CD4-positive, alpha-beta T cell treated with Interleukin-17A for 4 hours (primary cell): ENCODE measurements at places on chromosomes 11 and 22.

DNA sequence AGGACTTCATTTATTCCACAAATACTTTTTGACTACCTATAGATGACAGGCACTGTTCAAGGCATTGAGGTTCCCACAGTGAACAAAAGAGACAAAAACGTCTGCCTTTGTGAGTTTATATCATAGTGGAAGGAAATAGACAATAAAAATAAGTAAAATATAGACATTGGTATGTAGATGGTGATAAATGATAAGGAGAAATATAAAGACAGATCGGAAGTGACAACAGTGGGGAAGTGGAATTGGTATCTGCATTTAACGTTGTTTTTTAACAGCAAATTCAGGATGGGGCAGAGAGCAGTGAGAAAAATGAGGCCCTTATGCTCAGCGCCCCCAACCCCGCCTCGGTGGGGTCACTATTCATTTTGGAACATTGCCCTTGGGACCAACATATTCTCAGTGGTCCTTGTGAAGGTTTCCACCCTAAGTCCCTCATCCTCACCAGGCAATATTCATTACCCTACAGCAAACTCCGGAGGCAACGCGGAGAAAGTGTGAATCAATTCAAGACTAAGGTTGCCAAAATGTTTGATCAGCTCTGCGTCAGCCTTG, 627 bp upstream of the PEX26 start:
- DNase-seq = no peak

DNA sequence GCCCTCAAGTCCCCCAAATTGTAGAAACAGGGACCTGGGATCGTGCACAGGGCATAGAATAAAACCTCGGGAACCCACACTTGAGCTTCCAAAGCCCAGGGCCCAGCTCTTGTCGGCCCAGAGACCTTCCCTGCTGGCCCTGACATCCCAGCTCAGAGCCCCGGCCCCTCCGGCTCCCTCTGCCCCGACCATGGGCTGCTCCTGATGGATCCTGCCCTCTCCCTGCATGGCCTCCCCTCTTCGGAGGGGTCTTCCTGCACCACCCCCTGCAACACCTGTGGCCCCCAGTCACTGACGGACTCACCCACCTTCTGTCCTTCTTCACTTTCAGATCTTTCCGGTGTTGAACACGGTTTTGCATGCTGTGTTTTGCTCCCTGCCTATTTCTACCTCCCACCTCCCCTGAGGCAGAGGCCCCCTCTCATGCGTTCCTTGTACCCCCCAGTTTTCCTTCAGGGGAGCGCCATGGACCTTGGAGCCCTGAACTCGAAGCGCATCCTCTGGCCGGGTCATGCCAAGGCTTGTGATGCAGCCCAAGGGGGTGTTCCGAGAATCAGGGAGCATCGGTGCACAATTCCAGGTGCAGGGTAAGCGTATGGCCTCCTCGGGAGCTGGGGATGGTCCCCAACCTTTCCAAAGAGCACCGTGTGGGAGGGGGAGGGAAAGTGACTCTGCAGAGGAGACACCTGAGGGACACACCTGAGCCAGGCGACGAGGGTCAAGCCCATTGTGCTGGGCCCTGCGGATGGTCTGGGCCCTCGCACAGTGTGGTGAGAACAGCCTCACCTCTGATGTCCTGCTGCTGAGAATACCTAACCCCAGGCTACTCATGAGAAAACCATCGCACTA, 666.4 kb downstream of the BRD1 start:
- DNase-seq = no peak

DNA sequence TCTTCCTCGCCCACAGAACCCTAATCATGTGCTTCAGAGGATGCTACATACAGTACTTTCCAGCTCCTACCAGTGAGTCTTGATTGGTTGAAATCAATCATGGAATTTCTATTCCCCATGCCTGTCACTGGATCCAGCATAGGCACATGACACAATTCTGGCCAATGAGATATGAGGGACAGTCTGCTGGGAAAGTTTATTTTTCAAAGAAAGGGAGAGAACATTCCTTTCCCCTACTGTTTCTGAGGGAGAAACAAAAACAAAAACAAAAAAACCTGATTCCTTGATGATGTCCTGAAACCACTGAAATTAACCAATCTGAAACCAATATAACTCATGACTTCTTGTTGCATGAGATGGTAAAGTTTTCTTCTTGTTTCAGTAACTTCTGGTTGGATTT, 3.3 kb upstream of the RCN1 start:
- no peak for DNase-seq

GRCh38 chr11:35924811-35925210, 19.1 kb upstream of the LDLRAD3 start:
- DNase-seq = no peak

- DNase-seq = no peak
Measured at GRCh38 chr11:34302046-34302921, 55.5 kb downstream of the ABTB2 start.
